ENCODE measurements at places on chromosomes 2 and 18.
A peak's percentile ranks its signal among the peaks of the same experiment; 100 is the strongest.

GRCh38 chr18:41524674-41525470, 430.2 kb upstream of the PIK3C3 start:
- DNase-seq = no peak

DNA sequence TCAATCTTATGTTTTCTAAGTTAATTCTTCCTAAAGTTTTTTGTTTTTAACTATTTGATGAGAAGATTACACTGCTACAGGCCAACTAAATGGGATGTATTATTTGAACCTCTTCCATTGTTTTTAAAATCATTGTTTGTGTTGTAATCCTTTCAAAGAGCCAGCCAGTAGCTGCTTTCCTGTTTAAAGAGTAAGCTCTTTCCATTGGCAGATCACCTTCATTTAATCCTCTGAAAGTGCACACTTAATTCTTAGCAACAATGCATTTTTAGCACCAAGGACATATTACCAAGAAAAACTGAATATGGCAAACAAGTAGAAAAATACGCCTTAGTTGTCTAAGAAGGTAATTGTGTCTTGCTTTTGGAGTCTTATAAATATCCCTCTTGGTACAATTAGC, 54.0 kb downstream of the MEIS1 start:
- DNase-seq = no peak

DNA sequence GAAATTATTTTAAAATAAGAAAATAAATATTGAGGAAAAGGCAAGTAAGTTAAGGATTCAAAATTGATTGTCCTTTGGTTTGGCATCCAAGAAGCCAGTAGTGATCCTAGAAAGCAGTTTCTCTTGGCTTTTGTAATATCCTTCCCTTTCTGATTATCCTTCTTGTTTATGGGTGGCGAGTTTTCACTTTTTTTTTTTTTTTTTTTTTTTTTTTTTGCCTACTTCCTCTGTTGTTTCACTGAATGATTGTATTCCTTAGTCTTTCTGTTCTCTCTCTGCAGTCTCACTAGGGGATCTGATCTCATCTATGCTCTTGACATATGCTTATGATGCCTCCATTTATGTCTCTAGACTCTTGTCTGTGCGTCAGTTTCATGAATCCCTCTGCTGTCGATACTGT, 4.2 kb downstream of the NAPG start:
- DNase-seq = no peak

DNA sequence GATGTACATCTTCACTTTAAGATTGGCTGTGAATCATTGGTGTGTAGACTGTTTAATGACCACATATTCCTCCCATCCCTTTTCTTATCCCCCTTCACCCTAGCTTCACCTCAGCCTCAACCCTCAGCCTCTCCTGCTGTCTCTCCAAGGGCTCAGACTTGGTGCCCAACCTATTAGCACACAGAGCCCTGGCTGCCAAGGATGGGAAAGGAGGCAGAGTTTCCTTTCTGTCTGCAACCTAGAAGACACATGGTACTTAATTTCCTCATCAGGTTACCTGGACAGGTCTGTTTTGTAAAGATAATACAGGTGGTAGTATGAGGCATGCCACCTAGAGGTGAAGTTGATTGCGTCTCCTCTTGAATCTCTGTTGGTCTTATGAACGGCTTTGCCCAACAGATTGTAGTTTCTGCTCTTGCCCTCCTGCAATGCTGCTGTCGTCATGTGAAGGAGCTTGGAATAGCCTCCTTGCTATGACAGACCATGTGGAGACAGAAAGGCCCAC, 44.5 kb upstream of the RMND5A start:
- no peak for DNase-seq

DNA sequence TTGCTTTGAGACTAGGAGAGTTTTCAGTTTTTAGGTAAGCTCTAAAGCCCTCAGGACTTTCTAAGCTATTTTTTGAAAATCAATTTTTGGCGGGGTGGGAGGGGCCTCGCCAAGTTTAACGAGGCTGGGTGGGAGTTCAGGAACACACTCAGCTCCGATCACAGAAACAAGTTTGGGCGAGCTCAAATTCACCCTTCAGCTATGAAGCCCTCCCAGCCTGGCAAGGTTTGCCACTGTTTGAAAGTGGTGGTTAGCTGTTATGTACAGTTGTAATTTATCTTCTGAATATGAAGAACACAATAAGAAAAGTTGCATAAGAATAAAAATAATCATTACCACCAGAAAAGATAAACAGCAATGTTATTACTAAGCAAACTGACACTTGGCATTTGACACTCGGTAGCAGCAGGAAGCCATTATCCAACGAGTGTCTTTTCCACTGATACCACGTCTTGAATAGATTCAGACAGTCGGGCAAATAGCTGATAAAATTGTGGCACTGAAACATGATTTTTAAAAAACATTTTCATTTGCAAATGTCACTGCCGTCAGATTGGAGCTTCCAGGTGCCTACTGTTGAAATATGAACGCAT, 59.8 kb downstream of the KCTD1 start:
- DNase-seq = no peak

DNA sequence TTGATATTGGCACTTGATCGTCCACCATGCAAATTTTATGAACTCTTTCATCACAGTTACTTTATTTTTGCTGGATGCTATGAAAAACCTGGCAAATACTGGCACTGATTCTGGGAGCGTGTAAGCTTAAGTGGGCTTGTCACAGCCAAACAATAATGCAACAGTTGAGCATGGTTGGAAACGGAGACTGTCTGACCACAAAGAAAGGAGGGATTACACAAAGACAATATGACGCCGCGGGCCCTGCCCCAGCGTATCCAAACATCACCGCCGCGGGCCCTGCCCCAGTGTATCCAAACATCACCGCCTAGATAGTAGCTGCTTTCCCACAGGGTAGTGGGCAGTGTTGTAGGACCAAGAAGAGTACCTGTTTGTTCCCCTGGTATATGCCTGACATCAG, 135.9 kb downstream of the PRPF40A start:
- no peak for DNase-seq

GRCh38 chr2:181697126-181697525, 16.8 kb upstream of the NEUROD1 start:
- no peak for DNase-seq

DNA sequence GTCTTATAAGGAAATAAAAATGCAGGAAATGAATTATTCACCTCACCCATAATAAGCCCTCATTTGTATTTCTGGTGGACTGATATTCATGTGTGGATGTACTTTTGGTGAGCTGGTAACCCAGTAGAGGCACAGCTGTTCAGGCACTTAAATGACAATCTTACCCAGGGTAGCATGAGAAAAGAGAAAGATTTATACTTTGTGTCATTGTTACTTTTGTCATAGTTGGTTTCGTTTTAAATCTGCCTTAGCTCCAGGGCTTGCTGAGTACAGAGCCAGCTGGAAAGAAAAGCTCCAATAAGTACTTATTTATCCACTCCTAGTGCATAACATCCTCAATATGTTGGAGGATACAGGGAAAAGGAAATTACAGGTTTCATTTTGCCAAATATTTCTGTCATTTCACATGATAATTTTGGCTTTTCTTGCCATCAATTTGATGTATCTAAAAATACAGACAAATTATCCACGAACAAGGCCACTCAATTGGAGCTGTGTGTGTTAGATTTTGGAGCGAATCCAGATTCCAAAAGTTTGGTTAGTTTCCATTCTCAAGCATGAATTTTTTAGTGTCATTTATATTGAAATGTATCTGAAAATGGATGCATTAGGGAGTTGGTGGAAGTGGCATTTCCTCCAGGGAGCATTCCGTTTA, 1276.1 kb upstream of the FAM98A start:
- no peak for DNase-seq

DNA sequence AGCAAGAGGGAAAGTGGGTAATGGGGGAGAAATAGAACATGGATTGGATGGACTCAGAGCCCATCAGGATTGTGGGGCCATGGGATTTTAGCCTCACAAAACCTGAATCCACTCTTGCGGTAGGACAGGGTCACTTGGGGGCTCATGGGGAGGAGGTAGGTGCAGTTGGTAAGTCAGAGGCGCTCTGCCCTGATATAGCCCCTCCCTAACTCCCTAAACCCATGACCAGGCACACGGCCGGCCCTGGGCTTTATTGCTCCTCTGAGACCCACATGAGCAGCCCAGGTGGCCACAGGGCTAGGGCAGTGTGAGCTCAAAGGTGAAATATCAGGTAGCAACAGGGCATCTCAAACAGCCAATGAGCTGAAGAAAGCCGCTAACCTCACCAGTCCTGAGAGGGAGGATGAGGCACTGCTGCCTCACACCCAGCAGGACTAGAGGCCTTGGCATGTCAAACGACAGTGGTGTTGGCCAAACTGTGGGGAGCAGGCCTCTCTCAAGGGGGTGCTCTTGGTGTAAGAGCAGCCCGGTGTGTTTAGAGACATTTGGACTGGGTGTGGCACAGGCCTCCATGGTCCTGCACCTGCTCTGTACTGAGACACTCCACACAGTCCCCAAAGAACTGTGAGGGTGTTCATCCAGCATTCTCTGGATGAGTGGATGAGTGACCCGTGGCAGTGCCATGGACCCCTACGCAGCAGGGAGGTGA, 90.8 kb upstream of the HS6ST1 start:
- peak; percentile 58 for DNase-seq

- DNase-seq = no peak
These were observed 2.8 kb upstream of the ATF2 start for GRCh38 chr2:175170659-175171304.

DNA sequence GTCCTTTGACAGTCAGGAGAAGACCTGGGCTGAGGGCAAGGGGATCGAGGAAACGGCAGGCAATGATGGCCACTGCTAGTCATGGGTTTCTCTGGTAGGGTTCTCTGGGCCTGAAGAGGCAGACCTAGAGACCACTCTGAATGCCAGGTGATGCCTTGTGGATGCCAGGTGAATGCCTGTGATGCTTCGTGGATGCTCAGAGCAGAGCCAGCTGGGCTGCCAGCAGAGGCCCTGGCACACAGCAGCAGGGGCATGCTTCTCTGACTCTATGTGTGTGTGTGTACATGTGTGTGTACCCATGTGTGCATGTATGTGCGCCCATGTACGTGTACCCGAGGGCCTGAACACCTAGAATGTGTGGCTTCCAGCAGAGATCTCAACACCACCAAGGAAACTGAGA, 172.0 kb downstream of the TNS1 start:
- DNase-seq = no peak

- no peak for DNase-seq
These were observed 3.1 kb downstream of the STK39 start for GRCh38 chr2:168244318-168244717.

DNA sequence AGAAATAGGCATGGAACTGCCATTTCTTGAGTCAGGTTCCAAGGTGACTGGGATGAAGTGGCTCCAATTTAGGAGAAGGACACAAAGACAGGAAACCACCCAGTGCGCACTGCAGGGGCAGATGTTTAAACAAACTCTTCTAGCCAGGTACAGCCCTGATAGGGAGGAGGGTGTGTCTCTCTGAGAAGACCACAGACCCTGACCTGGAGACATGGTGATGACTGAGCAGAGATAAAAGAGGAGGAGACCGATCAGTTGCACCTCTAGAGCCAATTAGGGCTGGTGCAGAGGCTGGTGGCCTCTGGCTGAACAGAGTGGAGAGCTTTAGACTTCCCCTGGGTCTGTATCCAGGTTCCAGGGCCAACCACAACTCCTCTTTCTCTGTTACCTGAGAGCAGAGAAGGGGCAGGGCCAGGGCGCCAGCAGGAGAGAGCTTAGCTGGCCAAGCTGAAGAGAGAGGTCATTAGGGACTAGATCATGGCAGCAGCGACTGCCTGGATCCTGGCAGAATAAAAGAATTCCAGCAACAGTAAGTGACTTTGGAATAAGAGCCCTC, 5.4 kb upstream of the SPOPL start:
- DNase-seq = no peak

DNA sequence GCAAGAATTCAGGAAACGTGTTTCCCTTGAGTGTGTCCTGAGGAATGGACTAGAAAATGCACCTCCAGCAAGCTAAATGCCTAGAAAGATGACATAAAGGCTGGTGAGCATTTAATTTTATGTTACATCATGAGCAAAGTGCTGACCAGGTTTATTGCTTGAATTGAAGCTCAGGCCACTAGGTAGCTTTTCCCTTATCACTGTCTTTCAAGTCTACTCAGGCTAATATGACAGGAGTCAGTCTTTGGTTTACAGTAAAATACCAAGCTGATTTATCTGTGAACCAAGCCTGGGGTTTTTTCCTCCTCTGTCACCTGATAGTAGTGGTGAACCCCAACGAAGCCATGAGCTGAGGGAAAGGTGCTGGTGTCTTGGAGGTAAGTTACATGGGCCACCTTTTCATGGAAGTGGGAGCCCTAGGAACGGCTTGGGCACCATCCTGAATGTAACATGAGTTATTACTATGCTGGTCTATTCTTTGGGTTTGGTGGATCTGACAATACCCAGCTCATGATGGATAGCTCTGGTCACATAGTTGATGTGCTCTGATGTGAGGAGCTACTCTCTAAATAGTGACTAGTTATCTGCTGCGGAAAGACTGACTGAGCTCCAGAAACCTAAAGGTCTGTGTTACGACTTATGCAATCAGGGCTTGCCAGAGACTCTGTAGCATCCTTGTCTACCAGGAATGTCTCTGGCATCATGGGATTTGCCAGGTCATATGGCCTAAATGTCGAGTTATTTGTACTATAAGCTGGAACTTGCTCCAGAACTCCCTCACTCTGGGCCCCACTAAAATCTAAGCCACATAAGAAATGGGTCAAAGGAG, 39.8 kb downstream of the NUP35 start:
- DNase-seq = no peak
